G401 (cell line): ENCODE measurements at places on chromosomes 3 and 15. TPM values are rescaled to one million over a fixed set of nuclear protein-coding genes. Genes with fewer than 3 reads are reported as not detected.

The IL17RD gene
- 34.4 and 48.2 TPM in 2 replicates for total RNA-seq

The EAF2 gene
- 0.54 and 3.6 TPM in 2 replicates for total RNA-seq

The PRR20G gene
- not detected in 2 replicates for total RNA-seq

The SYNM gene
- 21.8 and 26.1 TPM in 2 replicates for total RNA-seq

The CEP19 gene
- 4.4 and 8.7 TPM in 2 replicates for total RNA-seq

The TTC21A gene
- 1.2 and 4.8 TPM in 2 replicates for total RNA-seq

The PLAAT1 gene
- not detected in 2 replicates for total RNA-seq

The SLC6A11 gene
- not detected in 2 replicates for total RNA-seq

The USP3 gene
- 27.3 and 28.5 TPM in 2 replicates for total RNA-seq

The SLC22A13 gene
- not detected in 2 replicates for total RNA-seq

The MESP2 gene
- total RNA-seq = not detected in 2 replicates

The MYRIP gene
- not detected in 2 replicates for total RNA-seq

The CCR2 gene
- total RNA-seq = not detected in 2 replicates

The CCR3 gene
- 1.1 and 11.5 TPM in 2 replicates for total RNA-seq

The NMB gene
- 4.5 and 5.6 TPM in 2 replicates for total RNA-seq

The GP9 gene
- total RNA-seq = not detected in 2 replicates

The A4GNT gene
- total RNA-seq = not detected in 2 replicates

The C3orf49 gene
- not detected in 2 replicates for total RNA-seq

The MAP6D1 gene
- 2.4 and 3.2 TPM in 2 replicates for total RNA-seq

The FOXL2NB gene
- total RNA-seq = 1.2 TPM in 1 of 2 replicates, not detected in the other

The XCR1 gene
- total RNA-seq = 0.06 TPM in 1 of 2 replicates, not detected in the other

The NR1I2 gene
- total RNA-seq = not detected in 2 replicates

The ZBTB47 gene
- total RNA-seq = 12.7 and 16.1 TPM in 2 replicates

The OIP5 gene
- total RNA-seq = 43.0 and 45.4 TPM in 2 replicates

The ATP6V1A gene
- 81.8 and 122 TPM in 2 replicates for total RNA-seq

The TMEM207 gene
- total RNA-seq = not detected in 2 replicates

The NR2E3 gene
- total RNA-seq = not detected in 2 replicates
